ENCODE measurements at places on chromosomes 6 and 20.

DNA sequence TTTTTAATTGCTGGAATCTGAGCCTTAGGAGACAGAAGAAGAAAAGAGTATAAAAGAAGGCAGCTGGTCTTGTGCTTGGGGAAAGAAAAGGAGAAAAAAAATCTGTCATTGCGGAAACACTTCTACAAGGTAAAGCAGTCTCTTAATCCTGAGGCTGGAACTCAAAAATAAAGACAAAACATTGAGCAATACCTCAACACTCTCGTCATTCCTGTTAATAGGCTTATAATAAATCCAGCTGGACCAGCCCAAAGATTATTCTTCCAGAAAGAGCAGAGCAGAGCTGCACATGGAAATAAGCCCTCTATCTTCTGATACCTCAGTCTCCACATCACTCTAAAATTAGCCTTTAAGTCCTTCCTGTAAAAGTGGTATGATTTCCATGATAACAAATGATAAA lies 62.0 kb upstream of the HIVEP1 start:
- DNase-seq: no peak

DNA sequence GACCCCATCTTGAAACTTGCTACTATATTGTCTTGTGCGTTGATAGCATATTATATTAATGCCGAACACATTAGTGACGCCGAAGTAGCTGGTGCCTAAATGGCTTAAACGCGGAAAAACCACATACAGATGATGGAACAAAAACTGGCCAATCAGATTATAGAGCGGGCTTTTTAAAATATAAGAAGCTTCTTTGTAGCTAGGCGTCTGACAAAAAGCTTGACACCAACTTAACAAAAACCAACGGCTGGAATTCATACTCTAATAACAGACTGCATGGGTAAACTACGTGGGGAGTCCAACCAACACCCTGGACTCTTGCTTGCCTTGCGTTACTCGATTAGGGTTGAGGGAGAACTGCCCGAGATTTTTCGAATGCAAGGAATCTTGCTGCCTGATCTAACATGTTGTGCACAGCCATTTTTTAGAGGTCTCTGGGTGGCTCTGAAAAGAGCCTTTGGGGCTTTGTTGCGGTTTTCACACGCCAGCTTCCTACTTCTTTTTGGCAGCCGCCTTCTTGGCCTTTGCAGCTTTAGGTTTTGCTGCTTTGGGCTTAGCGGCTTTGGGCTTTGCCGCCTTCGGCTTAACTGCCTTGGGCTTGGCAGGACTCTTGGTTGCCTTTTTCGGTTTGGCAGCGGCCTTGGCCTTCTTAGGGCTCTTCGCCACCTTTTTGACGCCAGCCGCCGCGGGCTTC lies 45.7 kb downstream of the OR2B2 start:
- DNase-seq: no peak

GRCh38 chr6:21846541-21847451 lies 253.2 kb downstream of the SOX4 start:
- DNase-seq: no peak

DNA sequence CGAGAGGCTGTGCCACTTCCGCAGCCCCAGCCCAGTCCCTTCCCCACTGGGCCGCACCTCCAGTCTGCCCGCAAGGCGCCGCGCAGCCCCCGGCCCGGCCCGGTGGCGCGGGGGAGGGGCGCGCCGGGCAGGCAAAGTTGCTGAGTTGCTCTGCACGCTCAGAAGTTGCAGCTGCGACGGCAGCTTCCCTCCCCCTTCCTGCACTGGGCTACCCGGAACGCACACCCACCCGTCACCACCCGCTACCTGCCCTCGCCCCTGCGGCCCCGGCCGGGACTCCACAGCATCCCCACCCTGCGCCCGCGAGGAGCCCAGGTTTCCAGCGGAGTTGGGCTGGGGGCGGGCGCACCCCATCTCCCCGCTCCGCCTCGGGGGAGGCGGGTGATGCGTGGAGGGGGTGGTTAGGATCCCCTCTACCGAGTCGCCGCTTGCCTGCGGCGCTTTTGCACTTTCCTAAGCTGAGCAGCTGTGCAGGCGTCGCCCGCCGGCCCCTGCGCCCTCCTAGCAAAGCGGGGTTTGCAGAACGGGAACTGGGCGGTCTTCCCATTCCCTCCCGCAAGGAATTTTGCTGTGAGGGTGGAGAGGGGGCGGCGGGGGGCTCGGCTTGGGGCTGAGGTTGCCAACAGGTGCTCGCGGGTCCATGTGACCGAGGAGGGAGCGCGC lies 55.9 kb upstream of the RREB1 start:
- DNase-seq: peak; percentile 44

- DNase-seq: peak; percentile 18
Observed at GRCh38 chr6:40328386-40328985, 258.7 kb downstream of the LRFN2 start.

DNA sequence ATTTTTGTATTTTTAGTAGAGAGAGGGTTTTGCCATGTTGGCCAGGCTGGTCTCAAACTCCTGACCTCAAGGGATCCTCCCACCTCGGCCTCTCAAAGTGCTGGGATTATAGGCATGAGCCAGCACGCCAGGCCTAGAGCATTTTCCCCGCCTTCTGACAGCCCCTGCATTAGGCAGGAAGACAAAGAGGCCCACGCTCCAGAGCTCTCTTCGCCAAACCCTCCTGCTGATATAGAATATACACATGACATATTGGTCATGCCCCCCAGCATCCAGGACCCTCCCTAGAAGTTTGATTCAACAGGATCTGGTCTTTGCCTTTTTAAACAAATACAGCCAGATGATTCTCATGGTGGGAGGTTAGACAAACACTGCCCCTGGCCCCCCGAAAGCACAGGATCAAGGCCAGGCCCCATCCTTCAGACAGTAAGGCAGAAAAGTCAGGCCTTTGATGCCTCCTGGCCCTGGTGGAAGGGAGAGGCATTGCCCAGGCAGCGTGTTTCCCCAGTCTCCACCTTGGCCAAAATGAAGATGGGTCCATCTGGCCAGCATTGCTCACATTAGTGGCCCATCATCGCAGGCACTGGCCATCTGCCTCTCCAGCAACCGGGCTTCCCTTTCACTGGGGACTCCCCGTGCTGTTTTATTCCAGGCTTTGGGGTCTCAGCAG lies 4.4 kb downstream of the SULF2 start:
- DNase-seq: no peak

DNA sequence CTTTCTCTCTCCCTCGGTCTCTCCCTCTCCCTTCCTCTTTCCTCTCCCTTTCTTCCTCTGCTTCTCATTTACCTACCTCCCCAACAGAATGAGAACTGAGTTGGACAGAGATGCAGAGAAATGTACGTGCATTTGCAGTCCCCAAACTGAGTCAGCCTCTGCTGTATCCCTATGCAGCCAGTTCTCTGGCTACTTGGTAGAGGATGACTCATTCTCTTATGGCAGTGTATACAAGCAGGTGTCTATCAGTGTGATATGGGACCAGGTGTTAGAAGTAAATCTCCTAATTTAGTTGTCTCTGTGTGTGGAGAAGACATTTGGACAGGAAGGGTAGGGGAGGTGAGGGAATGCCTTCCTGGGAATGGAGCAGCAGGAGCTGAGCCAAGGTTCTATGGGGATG lies 470.8 kb downstream of the CD109 start:
- DNase-seq: no peak

DNA sequence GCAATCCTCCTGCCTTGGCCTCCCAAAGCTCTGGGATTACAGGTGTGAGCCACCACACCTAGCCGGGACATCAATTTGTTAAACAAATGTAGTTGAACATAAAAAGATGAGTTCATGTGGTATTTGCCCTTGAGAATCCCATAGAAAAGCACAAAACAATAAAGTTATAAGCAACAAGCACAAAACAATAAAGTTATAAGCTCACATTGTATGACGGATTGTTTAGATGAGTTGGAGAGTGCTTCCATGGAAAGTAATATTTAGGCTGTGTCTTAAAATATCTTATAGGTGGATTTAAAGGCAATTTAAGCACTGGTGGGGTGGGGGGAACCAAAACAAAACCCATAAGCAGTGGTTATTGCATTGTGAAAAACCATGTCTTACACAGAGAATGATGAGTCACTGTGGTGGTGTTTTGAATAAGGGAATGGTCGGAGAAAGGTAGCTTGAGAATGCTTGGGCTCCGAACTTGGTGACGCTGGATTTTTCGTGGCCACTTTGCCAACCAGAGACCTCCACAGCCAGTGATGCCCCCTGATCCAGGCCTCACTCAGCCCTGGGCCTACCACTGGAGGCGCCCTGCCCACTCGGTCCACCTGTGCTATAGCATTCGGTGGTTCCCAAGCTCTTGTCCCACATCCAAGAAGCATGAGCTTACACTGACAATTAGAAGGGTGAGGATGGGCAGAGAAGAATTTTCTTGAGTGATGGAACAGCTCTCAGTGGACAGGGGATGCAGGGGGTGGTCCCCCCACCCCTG lies 256.0 kb downstream of the CDKAL1 start:
- no peak for DNase-seq

DNA sequence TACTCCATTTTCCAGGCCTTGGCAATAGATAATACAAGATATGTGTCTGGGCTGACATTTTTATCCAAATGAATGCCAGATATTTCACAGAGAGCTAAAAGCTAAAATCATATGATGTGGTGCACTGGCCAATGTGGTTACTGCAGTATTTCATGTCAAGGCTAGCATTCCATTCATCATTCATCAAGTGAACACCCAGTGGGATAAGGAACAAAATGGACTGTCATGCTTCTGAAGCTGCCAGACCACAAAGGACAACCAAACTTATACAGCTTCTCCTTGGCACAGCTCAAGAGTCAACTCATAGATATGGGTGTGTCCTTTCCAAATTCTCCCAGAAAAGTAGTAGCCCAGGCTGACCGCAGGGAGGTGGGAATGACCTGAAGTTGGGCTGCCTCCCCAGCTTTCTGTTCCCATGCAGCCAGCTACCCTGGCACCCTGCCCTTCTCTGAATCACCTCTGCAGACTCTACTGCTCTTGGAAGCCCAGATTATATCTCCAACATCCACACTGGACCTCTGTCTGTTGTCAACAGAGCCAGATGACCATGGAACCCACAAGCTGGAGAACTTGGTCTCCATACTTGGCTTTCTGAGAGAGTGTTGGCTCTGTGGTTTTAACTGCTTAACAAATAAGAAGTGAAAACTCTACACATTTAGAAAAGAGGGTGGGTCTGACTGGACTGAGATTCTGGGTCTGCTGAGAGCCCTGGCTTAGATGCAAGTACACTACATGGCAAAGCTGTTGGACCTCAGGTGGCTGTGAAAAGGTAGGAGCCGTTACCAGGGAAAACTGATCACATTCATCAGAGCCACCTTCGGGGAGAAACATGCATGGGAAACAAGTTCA lies 122.8 kb downstream of the ALDH8A1 start:
- no peak for DNase-seq

GRCh38 chr6:2911171-2911570 lies 8.1 kb upstream of the SERPINB9 start:
- no peak for DNase-seq

DNA sequence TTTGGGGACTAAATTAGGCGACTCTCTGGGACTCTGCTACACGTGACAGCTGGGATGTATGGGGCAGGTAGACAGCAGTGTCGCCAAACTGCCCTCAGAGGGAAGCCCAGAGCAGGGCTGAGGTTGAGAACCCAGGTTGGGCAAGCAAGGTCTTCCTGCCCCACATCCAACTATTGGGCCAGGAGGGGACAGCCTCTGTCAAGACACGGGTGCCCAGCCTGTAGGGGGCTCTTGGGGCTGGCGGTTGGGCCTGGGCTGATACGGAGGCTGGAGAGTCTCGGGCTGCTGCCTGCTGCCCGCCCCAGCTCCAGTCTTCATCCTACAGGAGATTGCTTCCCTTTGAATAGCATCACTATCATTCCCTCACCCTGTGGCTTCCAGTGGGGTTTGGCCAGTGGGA lies 33.3 kb downstream of the CPNE5 start:
- no peak for DNase-seq

DNA sequence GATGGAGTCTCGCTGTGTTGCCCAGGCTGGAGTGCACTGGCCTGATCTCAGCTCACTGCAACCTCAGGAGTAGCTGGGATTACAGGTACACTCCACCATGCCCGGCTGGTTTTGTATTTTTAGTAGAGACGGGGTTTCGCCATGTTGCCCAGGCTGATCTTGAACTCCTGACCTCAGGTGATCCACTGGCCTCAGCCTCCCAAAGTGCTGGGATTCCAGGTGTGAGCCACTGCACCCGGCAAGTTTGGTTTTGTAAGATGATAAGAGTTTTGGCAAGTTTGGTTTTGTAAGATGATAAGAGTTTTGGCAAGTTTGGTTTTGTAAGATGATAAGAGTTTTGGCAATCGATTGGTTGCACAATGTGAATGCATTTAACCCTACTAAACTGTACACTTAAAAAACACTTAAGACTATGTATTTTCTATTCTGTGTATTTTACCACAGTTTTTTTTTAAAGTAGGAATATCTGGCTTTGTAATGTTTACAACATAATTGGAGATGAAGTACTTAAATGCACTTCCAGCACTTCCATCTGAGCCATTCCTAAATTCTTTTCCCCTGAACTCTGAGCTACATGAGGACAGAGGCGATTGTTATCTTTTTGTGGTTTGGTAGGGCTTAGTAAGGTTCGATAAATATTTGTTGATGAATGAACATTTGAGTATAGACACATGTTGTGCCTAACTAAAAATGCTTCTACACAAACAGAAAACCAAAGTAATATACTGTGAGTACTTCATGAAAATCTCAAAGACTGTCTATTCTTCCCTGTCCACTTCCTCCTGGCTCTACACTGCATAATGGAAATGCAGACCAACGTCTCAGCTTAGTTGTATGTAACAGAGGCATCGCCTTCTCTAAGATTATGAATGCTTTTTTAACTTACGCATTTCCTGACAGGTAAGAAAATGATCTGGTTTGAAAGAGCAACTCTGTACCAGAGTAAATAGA lies 18.8 kb downstream of the SAMHD1 start:
- DNase-seq: no peak

DNA sequence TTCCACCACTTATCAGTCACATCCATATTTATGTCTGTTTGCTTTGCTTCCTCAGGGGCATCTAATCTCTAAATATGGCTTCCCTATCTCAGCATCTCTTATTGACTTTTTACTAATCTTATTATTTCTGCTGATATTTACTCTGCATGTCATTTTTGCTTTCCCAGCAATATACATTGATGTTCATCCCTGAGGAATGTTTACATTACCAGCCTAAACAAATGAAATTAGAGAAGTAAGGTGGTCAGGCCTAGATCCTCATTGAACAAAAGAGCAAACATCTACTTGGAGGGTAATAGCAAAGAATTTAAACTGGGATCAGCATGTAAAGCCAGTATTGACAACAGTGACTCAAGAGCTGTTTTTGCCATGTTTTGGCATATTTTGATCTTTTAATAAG lies 546.4 kb downstream of the MMUT start:
- DNase-seq: no peak

Data from GM19239 (cell line).